ENCODE measurements at places on chromosomes 2 and 18.

GRCh38 chr2:79219383-79219988 is 59.9 kb upstream of the REG3A start:
- DNase-seq: peak; percentile 70

DNA sequence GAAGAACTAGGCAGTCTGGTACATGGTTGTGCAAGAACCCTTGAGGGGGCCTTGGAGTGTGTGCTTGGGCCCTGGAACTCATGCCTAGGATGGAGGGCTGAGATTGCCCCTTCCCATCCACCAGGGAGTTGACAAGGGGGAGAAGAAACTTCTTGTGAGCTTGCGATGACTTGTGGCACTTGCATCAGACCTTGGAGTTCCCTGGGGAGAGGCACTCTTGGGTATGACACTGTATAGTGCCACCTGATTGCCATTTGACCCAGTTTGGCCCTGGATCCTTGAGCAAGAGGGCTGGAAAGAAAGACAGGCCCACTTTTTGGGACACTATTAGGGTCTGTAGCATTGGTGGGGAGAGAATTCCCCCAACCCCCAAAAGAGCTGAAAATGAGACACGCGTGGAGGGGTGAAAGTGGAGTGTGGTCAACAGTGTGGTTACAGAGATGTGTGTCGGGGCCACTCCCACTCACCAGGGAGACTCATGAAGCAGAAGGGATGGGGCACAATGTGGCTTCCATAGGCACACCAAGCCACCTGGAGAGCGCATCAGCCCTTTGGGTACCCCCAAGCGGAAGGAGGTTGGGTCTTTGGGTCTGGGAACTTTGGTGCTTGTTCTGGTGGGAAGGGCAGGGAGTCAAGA is 101.3 kb downstream of the MSH2 start:
- no peak for DNase-seq

GRCh38 chr2:79112269-79112668 is 8.0 kb upstream of the REG1A start:
- DNase-seq: no peak

- DNase-seq: peak; percentile 62
These were observed 2.7 kb downstream of the ZNF532 start for GRCh38 chr18:58867281-58867961.

- DNase-seq: peak; percentile 22
These were observed 25.1 kb upstream of the IL1R1 start for GRCh38 chr2:102117472-102117858.

DNA sequence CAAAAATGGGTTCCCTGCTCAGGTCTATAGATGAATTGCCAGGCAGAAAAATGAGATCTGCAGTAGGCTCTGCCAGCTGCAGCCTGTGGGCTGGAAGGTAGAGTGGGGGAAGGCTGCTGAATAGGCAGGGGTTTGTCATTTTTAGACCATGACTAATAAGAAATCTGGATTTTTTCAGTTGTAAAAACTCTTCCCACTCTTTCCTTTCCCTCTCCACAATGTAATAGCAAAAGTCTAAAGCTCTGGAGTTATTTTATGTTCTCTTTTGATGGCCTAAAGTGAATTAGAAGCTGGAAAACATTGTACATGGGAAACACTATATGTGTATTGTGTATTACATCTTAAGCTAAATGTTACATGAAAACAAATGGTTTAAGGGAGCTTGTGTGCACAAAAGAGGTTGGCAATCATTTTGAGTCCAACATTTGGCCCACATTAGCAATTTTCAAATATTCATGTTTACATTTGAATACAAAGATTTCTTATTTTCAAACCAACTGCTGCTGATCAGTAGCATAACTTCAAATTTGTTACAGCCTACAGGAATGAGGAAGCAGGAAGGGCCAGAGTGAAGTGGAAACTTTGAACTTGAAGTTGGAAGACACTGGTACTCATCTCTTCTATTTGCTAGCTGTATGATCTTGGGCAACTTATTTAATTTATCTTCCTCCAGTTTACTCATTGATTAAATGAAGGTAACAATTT is 407.1 kb downstream of the SLC4A3 start:
- no peak for DNase-seq

DNA sequence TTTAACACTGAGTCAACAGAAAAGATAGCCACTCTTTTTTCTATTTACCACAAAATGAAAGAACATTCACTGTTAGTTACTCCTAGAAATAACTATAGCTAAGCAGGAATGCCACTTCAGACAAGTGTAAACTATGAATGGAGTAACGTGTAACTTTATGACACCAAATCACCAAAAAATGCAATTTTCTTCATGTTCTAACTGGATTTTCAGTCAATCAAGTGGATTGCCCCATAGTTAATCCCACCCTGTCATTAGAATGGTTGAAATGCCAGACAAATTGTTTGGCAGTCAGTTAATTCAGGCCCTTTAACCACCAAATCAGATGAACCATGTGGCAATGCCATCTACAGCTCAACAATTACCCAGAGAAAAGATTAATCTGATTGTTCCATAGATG is 9.9 kb downstream of the EPHA4 start:
- DNase-seq: no peak

GRCh38 chr2:223915071-223915470 is 30.1 kb downstream of the WDFY1 start:
- DNase-seq: no peak

- no peak for DNase-seq
These were observed 480.4 kb downstream of the TGIF1 start for GRCh38 chr18:3930126-3931012.

GRCh38 chr2:29618024-29618423 is 303.4 kb downstream of the ALK start:
- DNase-seq: no peak

All from brain (organoid and tissue), 16 donors.